ENCODE measurements at places on chromosomes 12 and 14. TPM values are rescaled to one million over a fixed set of nuclear protein-coding genes. Genes with fewer than 3 reads are reported as not detected.

RFX4 gene
- not detected for total RNA-seq

APOLD1 gene
- 2.1 TPM for total RNA-seq

GRCh38 chr12:76947304-76947703, 68.5 kb upstream of the CSRP2 start:
- no peak for DNase-seq

DNA sequence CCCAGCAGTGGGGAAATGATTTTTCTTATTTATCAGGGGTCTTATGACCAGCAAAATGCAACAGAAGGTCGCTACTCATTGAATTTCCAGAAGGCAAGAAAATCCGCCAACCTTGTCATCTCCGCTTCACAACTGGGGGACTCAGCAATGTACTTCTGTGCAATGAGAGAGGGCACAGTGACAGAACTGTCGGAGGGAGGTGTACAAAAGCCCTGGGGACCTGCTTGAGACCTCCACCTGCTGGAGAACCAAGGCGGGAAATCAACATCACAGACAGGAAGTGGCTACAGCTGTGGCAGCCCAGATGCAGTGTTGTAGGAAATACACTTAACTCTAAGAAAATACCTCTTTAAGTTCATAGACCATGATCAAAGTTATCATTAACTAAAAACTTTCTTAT, 250.9 kb upstream of the OR4E1 start:
- DNase-seq = no peak

DNA sequence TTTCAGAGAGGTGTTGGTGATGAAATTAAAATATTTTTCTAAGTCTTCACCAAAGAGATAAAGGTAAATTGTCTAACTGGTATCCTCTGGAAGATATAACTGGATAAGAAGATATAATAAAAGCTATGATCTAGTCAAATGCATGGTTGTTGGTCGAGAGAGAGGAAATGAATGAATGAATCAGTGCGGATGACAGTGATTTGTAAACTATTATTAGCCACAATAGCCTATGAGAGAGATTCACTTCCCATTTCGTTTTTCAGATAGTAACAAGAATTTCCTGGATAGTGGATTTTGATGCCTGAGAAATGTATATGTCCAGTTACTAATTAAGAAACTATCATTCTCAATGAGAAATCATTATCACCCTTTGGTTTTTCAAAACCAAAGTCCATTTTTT, 63.1 kb downstream of the HEATR5A start:
- DNase-seq = no peak

- DNase-seq = no peak
Measured at GRCh38 chr12:79707830-79708229, 17.1 kb upstream of the PAWR start.

DNA sequence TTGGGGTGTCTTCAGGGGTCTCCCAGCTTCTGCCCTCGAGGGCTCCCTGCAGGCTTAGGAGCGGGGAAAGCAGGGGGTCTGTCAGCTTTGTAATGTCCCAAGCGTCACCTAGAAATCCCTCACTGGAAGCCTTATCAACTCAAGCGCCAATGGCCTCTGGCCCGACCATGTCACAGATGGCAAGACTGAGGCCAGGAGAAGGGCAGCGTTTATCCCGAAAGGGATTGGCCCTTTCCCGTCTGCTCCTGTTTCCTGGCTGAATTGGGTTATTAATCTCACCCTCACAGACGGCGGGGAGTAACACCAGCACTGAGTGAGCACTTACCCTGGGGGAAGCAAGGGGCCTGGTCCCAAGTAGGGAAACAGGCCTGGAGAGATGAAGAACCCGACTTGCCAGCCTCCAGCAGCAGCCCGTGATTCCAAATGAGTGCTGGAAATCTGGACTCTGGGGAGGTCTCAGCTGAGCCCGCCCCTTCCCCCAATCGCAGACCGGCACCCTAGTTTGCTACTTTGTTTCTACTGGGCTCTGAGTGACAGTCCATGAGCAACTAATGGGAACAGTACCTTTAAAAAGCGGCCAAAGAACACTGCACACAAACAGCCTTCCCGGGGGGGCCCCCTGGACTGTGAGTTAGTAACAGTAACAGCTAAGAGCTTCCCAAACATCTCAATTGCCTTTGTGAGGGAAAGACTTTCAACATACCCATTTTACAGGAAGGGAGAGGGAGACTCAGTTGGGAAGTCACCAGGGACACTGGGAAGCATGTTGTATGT, 2.1 kb upstream of the NCOR2 start:
- no peak for DNase-seq

DNA sequence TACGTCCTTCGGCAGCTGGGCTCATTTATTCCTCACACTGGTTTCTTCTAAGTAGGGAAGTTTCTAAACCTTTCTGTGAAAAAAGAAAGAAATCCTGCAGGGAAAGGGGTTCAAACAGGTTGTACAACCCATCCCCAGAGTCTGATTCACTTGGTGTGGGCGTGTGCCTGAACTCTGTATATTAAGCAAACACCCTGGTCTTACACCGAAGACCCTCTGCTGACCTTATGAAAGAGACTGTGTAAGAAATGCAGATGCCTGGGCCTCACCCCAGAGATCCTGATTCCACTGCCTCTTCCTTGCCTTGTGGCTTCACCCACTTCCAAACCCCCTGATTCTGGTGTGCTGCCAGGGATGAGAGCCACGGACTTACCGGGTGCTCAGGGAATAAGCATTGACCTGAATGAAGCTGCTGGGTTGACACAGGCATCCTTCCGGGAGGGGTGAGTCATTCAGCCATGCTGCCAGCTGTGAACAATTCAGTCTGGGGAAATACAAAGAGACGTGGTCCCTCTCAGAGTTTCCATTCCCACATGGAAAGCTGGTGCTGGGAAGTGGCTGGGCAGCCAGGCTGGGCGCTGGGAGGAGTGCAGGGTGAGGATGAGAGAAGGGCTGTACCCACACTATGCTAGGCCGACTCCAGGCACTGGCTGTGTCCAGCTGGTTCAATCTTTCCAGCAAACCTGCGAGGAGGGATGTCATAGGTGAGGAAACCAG, 26.5 kb upstream of the ACTN1 start:
- peak; percentile 51 for DNase-seq

- DNase-seq = peak; percentile 31
Measured at GRCh38 chr14:37709419-37710195, 114.2 kb downstream of the TTC6 start.

- no peak for DNase-seq
Measured at GRCh38 chr12:129440278-129440677, 463.5 kb downstream of the TMEM132D start.

GRCh38 chr12:72505227-72505626, 233.1 kb downstream of the TRHDE start:
- DNase-seq = no peak

DNA sequence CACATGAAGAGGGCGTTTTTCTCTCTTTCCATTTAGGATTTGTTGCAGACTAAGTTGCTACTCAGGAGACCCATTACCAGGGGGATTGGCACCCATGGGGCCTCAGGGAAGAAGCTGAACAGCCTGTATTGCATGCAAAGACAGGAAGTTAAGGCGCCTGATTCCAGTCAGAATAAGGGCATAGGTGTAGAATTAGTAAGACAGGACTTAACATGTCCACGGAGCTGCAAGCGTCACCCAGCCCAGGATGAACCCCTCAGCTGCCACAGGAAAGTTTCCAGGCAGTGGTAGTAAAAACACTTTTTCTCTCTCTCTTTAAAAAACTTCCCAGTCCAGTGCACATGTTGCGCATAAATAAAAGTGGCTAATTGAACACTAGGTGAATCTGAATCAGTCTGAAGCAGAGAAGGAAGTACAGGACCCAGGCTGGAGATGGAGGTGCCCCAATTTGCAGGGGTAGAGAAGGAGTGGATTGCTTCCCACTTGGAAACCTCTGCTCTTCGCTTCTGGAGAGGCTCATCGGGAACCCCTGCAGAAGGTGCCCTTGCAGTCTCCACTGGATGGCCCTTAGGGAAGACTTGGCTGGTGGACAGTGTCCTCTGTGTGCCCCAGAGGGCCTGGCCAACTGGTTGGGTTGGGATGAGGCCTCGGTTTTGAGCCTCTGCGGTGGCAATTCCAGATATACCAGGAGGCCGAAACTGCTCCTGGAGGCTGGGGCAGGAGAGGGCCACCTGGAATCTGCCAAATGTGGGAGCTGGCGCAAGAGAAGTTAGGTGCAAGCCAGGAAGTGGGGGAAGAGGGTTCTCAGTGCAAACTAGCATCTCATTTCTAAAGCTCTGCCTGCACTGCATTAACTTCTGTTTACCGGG, 10.7 kb upstream of the TBX3 start:
- no peak for DNase-seq

DNA sequence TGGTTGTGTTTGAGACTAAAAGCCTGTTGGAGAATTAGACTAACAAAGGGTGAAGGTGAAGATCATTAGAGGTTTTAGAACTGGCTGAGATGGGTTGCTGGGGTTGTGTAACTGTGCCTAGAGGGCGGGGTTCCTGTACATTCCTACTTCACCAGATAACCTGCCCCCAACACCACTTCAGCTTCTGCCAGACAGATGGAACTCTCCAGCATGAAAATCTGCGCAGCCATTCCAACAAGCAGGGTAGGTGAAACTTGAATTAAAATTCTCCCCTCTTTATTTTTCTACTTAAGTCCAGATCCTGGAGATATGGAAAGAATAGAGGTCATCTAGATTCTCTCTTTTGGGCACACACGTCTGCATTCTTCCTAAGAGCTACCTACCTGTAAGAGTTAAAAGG, 6.0 kb downstream of the FOXG1 start:
- DNase-seq = no peak

DNA sequence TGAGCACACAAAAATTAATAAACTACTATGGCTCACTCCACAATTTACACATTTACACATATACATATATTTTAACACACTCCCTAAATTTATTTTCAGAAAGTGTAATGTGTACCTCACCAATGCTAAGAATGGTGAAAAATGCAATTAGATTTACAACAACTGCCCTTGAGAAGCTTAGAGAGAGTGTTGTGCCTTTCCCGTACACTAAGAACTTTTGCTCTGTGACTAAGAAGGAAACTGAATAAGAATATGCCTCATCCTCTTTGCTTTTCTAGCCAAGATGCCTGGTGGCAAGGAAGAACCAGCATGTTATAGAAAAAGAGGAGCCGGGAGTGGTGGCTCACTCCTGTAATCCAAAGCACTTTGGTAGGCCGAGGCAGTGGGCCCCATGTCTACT, 62.3 kb downstream of the SINHCAF start:
- DNase-seq = no peak

DNA sequence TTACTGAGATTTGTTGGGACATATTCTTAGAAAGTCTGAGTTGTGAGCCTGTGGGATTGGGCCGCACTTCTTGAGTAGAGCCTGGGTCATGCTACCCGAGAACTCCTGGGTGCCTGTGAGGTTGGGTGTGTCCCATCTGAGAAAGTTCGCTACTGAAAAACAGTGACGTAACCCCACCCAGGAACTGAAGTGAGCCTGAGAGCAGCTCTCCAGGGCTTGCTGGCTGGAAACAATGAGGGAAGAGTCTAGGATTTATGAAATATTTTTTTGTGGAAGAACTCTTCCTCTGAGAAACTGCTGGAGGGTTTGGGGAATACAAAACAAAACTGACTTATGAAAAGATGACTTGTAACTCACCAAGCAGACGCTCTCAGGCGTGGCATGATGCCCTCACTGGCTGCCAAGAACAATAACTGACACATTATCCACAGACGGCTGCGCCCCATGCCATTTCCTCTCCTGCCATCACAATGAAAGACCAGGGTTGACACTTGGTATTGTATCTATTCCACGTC, 69.2 kb downstream of the RASSF3 start:
- DNase-seq = peak; percentile 83

- peak; percentile 31 for DNase-seq
Measured at GRCh38 chr14:102554821-102555819, 37.3 kb upstream of the RCOR1 start.

DNA sequence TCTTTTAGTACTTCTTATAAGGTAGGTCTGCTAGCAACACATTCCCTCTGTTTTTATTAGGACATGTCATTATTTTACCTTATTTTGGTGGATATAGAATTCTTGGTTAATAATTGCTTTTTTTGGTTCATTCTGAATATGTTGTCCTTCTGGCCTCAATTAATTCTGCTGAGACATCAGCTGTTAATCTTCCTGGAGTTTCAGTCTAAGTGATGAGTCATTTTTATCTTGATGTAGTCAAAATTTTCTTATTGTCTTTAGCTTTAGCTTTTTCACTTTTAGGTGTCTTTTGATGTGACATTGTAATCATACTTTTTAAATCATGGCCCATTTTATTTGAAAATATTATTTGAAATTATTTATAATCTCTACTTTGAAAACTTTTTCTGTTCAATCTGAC, 104.9 kb upstream of the PMCH start:
- DNase-seq = no peak

GRCh38 chr12:106840243-106840642, 65.8 kb downstream of the RIC8B start:
- DNase-seq = no peak
